Spleen (tissue), 13 donors: ENCODE measurements at places on chromosomes 6 and 20.

DNA sequence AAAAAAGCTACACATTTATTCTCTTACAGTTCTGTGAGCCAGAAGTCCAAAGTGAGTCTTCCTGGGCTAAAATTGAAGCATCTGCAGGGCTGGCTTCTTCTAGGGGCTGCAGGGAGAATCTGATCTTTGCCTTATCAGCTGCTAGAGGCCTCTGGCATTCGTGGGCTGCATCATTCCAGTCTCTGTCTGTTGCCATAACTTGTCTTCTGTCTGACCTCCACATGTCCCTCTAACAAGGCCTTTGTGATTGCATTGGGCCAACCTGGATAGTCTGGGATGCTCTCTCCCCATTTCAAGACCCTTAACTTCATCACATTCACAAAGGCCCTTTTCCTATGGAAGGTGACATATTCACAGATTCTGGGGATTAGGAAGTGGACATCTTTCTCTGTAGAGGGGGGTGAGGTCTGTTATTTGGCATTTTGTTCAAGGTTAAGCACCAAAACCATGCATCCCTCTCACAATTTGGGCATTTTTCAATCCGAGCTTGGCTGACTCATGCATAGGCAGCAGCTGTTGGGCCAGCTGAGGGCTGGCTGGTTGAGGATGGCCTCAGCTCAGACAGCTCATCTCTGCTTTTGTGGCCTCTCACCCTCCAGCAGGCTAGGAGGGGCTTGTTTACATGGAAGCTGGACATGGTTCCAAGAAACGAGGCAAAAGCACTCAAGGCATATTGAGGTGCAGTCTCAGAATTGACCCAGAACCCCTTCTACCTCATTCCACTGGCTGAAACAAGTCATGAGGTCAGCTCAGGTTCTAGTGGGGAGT is 116.1 kb upstream of the NXT1 start:
- no peak for DNase-seq

DNA sequence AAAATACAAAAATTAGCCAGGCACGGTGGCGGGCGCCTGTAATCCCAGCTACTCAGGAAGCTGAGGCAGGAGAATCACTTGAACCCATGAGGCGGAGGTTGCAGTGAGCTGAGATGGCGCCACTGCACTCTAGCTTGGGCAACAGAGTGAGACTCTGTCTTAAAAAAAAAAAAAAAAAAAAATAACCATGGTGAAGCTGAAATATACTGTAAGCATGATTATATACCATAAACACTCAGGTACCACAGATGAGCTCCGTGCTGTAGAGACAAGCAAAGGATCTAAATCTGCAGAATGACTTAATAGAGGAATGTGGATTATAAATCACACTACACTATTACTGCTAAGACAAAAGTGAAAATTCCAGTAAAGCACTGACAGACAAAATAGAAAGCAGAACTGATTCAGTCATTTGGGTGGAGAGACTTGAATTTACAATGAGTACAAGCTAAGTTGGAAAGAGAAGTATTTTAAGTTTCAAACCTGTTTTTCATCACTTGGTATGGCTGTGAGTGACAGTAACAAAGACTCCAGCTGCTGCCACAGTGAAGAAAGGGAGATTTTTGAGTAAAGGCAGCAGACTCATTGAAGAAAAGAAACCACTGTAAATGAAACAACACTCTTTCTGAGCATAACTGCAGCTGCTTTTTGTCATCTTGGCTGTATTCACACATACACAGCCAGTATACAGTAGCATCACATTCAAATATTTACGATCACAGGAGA is 322.1 kb downstream of the RNGTT start:
- DNase-seq: no peak

- peak; percentile 83 for DNase-seq
Observed at GRCh38 chr20:48722737-48723191, 105.0 kb downstream of the PREX1 start.

DNA sequence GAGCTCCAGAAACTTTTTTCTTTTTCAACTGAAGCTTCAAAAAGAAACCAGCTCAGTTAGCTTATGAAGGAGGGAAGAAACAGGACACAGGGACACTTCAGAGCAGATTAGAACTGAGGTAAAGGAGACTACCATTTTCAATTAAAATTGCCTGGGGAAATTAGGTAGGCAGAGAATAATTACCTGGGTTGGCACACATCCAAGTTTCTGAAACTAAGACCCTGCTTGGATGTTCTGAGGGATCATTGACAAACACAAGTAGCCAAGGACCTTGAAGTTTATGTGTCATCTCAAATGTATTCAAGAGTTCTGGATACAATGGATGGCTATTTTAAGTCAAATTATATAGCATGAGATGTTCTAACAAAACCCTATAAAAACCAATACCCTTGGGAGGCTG is 137.6 kb downstream of the PLCB4 start:
- no peak for DNase-seq

DNA sequence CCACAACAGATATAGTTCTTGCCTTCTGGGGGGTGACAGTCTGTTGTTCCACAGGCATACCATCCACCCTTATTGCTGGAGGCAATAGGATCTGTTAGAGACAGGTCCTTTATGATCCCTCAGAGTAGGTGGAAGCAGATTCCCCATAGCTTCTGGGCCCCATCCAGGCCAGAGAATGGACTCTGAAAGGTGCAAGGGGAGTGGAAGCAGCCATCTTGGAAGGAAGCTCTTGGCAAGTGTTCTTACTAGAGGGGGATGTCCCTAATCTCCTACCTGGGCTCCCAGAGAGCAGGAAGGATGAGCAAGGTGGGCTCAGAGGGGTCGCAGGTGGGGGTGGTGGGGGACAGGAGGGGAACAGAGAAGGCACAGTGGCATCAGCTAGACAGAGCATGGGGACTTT is 33.4 kb downstream of the CEBPB start:
- no peak for DNase-seq

GRCh38 chr6:72363844-72364740 is 257.8 kb upstream of the KCNQ5 start:
- DNase-seq: no peak

- DNase-seq: peak; percentile 23
Observed at GRCh38 chr20:17646961-17647301, 35.1 kb downstream of the RRBP1 start.

- peak; percentile 82 for DNase-seq
Observed at GRCh38 chr6:30752157-30752927, 8.0 kb upstream of the IER3 start.

DNA sequence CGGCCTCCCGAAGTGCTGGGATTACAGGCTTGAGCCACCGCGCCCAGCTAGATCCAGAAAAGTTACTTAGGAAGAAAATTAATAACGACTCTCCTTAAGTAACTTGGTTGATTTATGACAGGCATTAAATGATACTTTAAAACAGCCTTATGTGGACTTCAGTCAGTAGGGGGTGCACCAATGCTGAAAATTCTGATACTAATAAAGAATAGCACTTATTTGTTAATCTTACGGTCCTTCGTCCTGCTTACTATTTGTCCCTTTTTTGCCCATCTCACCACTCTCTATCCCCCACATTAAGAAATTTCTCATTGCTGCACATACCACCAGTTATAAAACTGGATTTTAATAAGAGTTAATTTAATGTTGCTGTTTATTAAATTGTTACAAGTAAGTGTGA is 12.7 kb upstream of the PRELID3B start:
- DNase-seq: no peak

DNA sequence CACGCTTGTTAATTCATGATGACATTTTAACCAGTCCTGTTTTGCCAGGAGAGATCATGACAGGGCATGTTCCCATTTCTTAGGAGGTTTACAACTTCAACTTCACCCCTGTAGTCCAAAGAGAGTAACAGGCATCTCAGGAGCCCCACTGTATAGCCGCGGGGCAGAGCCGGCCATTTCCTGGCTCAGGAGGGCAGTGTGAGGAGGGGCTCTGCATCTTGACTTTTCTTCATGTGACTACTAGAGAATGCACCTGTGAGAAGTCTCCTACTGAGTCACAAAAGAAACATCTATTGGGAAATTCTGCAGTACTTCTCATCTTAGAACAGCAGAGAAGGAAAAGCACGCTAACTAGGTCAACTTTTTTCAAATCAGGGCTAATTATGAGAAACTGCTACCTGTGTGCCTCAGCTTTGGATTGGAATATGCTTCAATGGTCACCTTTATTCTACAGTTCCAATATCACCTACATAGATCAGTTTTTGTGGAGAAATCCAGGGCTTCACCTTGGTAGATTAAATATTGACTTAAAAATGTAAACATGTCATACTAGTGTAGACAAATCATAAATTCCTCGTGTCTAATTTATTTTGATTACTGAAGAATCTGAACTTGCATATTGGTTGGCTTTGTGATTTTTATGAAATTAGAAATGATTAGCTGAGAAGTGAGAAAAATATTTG is 28.6 kb upstream of the SIM1 start:
- DNase-seq: no peak

GRCh38 chr6:163695414-163695864 is 280.9 kb downstream of the QKI start:
- no peak for DNase-seq

- no peak for DNase-seq
Observed at GRCh38 chr6:20279608-20280287, 67.5 kb upstream of the MBOAT1 start.

GRCh38 chr20:56801971-56802755 is 173.1 kb downstream of the TFAP2C start:
- no peak for DNase-seq

DNA sequence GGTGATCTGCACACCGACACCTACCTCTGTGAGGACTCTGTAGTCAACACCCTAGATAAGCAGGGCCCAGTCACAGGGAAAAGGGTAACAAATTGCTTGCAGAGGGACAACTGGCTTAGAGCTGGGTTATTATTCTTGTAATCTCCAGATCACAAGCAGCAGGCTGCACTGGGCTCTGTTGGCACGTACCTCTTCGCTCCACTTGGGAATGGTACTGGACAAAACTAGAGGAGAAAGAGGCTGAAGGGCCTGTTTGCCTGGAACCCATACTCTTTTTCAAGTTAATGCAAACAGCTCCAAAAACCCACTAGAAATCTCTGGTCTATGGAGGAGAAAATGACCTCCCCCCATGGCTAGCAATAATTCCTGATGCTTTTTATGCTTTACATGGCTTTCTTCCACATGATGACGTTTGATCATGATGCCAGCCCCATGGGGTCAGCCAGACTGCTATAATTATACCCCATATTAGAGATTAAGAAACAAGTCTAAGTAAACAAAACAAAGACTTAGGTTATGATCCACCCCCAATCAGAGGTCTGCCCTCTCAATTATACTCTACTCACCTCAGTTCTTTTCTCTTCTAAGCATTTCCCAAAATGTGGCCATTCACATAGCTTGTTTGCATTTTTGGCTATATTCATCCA is 190.0 kb downstream of the UNC5CL start:
- no peak for DNase-seq

DNA sequence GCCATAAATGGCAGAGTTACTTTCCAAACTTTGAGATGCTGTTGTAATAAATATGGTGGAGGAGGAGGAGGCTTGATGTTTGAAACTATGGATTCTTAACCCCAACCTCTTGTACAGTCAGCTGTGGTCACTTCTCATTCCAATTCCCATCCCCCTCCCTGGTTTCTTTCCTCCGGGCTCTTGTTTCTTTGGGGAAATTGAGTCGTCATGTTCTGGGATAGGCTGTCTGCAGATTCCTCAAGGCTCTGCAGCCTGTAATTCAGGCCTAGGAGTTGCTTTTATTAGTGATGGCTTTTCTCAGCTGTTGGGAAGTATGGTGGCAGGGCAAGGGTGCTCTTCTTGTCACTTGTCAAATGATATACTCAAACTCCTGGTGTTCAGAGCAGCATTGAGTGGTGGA is 2.6 kb downstream of the PTK7 start:
- no peak for DNase-seq

GRCh38 chr6:150535818-150536220 is 63.9 kb upstream of the PLEKHG1 start:
- DNase-seq: no peak

DNA sequence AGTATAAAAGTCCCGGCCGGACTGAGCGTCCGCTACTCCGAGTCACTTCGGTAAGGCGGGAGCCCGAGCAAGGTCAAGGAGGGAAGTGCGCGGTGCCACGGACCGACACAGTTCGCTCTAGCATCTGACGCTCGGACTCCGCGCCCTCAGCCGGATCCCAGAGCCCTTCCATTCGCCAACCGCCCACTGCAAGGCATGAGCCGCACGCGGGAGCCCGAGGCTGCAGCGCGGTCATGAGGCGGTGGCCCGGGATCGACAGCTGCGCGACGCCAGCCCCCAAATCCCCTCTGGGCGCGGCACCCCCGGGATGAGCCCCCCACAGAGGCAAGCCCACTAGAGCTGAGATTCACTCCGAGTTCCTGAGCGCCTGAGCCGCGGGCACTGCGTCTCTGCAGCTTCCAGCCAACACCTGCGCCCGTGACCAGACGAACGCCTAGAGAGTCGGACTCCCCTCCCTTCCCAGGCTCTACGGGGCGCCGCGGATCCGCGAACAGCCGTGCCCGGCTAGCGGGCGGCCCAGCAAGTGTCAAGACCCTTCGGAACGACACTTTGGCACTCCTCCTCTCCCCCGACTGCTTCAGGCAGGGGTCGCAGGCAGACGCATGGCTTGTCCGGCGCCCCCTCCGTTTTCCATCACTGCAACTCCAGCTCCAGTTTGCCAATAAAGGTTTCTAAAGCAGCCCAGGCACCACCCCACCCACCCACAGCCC is 725 bp upstream of the ISM1 start:
- DNase-seq: peak; percentile 79
